CD8-positive, alpha-beta memory T cell (primary cell): ENCODE measurements at places on chromosomes 2 and 18.

DNA sequence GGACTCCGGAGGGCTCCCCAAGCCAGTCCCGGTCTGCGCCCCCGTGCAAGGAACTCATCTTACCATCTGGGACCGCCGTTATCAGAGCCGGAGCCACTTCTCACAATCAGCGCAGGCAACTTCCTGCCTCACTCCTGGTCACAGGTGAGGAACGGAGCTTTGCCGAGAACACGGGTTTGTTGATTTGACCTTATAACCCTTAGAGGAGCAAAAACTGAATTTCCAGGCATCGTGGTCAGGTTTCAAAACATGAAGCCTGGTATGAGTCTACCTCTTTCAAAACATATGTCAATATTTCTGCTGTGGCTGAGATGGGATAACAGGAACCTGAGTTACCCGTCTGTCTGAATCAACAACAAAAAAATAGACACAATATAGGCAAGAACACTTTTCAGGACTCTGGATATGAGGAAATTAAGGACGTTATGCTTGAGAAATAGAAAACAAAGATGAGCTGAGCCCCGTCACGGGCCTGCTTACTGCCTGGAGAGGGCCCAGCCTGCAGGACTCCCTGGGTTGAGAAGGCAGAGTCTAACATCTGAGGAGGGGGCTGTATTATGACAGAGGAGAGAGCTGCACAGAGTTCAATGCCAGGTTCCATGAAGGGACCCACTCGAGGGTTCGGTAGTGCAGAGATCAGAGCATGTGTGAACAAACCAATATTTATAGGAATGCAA lies 148.7 kb downstream of the NDUFA10 start:
- no peak for DNase-seq

DNA sequence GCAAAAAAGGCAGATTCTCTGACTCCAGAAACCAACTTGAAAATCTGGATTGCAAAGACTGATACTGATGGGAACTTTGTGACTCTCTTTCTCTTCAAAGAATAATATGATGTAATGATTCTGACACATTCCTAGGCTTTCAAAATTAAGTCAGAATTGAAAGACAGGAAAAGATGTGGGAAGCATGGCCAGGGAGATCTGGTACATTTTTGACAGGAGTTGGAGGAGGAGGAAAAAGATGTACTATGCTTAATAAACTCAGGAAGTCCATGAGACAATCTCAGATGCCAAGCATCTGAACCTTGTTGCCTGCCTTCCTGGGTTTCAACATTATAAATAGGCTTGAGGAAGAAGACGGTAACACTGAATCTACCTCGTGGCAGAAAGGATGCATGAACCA lies 34.2 kb downstream of the KLF7 start:
- no peak for DNase-seq

GRCh38 chr2:238593236-238593635 lies 166.5 kb downstream of the ASB1 start:
- DNase-seq, result no peak

GRCh38 chr2:230658577-230658876 lies 54.1 kb upstream of the CAB39 start:
- DNase-seq, result no peak
